ENCODE measurements at places on chromosomes 5 and 9.

DNA sequence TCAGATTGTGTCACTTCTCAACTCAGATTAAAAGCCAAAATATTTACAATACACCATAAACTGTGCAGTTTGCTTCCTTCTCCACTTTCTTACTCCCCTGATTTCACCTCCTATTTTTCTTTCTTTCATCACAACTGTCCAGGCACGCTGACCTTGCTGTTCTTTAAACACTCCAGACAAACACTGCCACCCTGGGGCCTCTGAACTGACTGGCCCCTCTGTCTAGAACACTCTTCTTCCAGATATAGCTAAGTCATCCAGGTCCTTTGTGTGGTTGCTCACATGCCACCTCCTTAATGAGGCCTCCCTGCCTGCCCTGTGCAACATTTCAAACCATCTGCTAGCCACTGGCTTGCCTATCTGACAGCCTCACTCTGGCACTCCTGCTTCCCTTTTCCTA, 46.6 kb downstream of the ATG10 start:
- no peak for DNase-seq

GRCh38 chr5:68112658-68113057, 102.9 kb upstream of the PIK3R1 start:
- DNase-seq: no peak

DNA sequence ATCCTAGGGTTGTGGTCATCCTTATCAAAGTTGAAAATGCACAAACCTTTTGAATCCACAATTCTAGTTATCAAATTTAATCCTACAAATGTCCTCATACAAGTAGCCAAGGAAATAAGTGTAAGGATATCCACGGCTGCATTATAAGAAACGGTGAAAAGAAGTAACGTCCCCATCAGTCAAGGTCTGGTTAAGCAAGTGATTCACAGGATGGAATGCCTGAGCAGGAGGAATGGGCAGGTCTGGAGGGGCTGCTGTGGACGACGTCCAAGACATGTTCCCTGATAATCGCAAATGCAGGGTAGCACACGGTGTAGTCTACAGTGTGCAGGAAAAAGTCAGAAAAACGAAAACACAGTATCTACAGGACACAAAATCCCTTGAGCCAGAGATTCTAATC, 118.6 kb downstream of the ADAMTS2 start:
- no peak for DNase-seq

GRCh38 chr9:85508616-85509015, 233.1 kb downstream of the AGTPBP1 start:
- no peak for DNase-seq
